ENCODE measurements at places on chromosomes 3 and 15.

DNA sequence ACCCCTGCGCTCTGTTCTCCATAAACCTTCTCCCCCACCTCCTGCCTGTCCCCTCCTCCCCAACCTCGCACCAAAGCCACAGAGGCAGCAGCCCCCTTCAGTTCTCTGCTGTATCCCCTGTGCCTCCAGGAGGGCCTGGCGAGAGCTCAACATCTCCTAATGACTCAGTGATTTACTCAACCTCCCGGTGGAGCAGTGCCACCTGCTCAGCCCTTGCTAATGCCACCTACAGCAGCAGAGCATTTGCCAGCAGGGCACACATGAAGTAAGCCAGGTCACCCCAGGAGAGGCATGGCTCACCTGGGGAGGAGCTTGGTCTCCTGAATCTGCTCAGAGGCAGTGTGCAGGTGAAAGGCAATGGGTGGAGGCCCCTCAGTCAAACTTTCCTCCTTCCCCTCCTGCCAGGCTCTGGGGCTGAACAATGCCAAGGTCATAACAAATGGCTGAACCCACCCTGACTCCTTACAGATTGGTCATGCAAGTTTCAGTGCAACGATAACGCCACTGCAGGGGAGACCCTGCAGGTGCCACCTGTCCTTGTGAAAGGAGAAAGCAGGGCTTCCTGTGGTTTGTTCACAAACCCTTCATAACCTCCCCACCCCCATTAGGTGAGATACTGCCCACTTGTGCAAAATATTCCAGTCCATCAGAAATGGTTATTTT is 19.8 kb downstream of the TRPM1 start:
- no peak for DNase-seq

DNA sequence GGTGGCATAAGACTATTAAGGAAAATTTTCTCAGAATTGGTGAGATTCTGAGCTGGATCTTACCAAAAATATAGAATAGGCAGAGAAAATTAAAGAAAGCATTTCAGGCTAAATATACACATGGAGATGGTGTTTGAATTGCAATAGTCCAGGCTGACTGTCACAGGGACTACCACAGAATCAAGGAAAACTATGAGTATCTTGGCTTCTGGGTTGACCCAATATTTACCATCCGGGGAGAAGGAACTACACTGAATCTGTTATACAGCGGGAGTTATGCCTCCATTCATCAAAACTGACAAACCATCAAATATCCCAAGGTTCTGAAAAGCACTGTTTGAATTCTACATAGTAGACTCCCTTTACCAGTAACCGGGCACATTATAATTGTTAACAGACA is 102.2 kb downstream of the TUSC7 start:
- DNase-seq: no peak

DNA sequence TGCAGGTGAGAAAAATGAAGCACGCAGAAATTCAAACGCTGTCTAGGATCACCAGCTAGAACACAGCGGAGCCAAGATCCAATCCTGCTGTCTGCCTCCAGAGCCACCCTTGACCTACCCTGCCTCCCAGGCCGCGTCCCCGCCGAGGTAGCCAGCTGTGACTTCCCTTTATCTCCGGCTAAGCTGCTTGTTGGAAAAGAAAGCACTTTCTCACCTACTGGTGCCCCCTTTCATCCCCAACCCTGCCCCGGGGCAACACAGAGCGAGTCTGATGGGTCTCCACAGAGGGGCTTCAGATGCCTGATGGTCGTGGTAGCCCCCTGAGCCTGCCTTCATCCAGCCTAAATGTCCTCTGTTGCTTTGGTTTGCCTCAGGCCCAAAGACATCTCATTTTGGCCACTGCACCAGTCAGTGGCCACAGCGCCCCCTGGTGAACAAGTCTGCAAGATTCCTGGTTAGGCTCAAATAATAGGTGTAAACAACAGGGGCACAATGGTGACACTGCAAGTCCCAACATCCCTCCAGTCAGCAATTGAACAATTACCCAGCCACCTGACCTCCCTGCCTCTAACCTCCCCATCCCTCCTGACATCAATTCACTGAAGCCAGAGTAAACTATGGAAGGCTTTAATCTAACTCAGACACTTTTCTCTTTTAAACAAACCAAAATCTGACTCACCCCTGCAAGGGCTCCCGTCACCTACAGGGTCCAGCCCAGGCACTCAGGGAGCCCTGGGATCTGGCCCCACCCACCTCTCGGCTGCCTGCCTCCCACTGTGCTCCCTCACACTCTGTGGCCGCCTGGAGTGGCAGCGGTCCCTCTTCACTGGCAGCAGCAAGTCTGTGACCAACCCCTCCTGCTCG is 27.3 kb upstream of the BCL2L10 start:
- DNase-seq: peak; percentile 69

DNA sequence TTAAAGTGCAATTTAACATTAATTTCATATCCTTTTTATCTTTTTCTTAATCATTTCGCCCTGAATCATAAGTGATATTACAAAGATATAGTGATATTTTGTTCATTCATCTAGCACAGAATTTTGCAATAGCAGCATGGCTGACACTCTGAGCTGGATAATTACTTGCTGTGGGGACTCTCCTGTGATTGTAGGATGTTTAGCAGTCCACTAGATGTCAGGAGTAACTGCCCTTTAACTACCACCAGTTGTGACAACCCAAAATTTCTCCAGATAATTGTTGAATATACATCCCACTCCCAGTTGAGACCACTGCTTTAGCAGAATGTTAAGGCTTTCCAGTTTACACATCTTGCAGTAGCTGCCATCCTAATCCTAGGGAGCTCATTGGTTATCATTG is 196.8 kb upstream of the MBNL1 start:
- DNase-seq: peak; percentile 21

DNA sequence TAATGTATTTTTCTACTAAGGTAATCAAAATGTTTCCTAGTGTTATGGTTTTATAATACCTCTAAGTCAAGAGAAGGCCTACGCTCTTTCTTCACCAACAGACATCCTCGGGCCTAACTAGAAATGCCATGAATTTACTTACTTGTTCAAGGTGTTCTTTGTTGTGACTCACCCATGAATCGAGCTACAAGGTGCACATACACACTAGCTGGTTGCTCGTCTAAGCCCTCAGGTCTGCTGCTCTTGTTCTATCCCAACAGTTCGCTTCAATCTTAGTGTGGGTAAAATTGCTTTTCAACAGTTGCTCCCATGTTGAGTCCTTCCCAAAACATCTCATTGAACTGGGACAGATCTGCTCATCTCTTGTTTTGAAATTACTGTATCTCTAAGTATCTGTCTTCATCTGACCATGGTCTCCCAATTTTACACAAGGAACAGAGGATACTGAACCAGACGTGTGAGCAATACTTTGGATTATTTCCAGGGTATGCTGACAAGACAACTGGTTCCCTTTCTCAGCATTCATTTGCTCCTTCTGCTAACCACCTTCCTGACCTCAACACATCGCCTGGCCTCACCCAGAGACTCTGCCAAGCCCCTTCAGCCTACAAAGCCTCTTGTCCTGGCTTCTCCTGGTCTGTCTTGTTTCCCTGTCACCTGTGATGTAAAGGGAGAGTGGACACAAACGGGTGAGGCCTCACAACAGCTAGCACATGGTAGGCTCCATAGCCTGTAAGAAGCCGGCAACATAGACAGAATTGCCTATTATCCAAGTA is 84.2 kb downstream of the NEDD4 start:
- DNase-seq: no peak

DNA sequence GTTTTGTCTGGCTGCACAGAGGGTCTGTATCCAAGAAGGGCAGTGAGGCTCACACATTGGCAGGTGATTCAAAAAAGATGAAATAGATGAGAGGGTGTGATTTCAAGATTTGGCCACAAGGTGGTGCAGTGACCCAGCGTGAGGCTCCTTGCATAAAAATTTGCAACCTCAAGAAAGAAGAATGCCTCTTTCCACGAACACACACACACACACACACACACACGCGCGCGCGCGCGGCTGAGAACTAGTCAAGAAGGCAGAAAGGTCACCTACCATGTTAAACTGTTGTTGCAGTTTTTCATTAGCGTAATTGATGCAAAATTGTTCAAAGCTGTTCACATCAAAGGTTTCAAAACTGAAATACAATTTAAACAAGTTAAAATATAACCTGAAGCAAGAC is 39.2 kb downstream of the MYO5C start:
- DNase-seq: peak; percentile 50

DNA sequence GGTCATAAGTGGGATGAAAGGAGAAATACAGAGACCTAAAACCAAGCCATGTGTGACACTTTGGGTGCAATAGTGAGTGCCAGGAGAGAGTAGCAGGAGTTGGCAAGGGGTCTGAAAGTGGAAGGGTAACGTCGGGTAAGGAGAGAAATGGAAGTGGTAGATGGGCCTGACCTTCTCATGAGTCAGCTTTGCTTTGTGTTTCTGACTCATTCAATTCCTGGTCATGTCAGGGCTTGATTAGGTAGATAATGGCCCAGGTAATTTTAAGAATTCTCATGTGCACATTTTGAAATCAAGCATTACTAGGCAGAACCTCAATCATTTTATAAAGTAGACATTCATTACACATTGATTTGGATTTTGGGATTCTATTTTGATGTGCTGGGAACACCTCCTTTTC is 262.5 kb downstream of the SOX2 start:
- no peak for DNase-seq

DNA sequence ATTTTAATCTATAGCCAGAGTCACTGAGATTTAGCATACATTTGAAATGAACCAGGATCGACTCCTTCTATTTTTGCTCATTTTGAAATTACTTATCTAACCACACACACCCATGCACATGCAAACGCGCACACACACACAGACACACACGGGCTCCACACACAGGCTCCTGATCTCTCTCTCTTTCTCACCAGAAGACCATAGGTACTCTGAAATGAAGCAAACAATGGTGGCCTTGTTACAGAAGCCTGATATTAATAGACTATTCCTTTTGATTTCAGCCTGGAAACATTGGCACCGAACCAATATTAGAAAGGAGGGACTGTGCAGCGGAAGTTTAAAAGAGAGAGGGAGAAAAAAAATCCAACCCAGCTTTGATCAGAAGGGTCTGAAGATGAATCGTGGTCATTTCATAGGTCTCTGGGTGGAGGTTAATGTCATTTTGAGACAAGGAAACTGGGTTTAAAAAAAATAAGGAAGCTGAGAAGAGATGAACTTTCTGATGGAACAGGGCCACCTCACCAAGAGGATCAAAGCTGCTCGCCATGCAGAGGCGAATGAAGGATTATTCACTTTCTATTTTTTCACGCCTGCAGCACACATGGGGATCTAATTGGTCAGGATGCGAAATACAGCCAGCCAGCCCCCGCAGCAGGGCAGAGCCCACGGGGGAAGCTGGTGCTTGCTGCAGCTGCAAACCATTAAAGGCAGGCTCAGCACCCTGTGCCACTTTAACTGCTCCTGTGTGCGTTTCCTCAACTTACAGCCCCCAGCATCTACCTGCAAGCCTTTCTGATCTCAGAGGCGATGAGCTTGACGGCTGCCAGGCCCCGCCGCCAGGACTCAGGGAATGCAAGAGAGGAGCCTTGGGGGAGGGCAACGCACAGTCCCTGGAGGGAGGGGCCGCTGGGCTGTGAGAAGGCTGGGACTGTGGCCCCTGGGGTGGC is 88.8 kb downstream of the HES1 start:
- DNase-seq: no peak

Measured in HTR-8/SVneo (cell line).